ENCODE measurements at places on chromosomes 16 and 17. TPM values are rescaled to one million over a fixed set of nuclear protein-coding genes. Genes with fewer than 3 reads are reported as not detected.

DNA sequence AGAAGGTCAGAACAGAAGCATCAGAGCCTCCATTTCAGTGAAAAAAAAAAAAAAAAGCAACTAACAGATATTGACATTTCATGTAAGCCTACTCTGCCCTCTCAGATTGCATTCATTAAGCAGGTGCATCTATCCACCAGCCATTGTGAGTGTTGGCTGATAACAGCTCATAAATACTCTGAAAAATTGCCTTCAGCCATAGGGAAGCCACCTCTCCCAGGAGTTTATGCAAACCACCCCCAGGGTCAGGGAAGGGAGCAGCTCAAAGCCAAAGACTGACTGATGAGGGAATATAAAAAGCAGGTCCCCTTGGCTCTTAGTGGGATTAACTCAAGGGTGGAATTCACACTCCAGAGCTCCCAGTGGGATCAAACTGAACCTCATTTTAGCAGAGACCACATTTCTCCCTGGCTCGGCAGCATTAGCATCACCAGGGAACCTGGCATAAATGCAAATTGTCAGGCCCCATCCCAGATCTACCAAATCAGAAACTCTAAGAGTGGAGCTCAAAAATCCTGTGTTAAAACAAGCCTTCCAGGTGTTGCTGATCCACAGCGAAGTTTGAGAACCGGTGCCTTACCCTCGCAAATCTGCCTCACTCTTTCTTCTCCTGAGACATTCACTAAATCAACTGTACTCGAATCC lies 14.2 kb downstream of the APOH start:
- no peak overlapping the region for H3K27ac ChIP-seq
- peaks cover 8% of the 10 kb centered on the region for H3K27me3 ChIP-seq
- H3K4me3 ChIP-seq, result no peak overlapping the region
- DNase-seq, result no peak
- H3K4me1 ChIP-seq, result no peaks in the 10 kb centered on the region
- H3K36me3 ChIP-seq, result no peaks in the 10 kb centered on the region

DNA sequence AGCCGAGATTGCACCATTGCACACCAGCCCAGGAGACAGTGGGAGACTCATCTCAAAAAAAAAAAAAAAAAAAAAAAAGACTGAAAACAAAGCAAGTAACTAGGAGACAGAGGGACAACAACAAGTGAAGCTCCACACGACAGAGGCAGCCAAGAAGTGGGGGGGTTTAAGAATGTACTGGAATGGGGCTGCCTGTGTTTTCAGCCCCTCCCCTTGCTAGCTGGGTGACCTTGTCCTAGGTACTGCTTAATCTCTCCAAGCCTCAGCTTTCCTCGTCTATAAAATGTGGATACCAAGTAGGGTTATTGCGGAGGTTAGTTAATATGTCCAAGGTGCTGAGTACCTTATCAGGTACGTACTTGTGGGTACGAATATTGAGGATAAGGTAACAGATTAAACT lies 163.8 kb upstream of the CACNG5 start:
- H3K36me3 ChIP-seq, result no peaks in the 10 kb centered on the region
- no peaks in the 10 kb centered on the region for H3K27me3 ChIP-seq
- no peak overlapping the region for H3K4me3 ChIP-seq

- no peaks in the 10 kb centered on the region for H3K4me1 ChIP-seq
- H3K4me3 ChIP-seq, result no peak overlapping the region
- peaks cover 34% of the 10 kb centered on the region for H3K27me3 ChIP-seq
- no peak overlapping the region for H3K27ac ChIP-seq
These were observed 34.4 kb upstream of the GAN start for GRCh38 chr16:81280393-81280792.

ALDH3A2 gene
- 0.67 TPM for total RNA-seq

PTGES3L gene
- total RNA-seq, result 8.2 TPM

CTRB2 gene
- total RNA-seq, result 5.1 TPM

DNA sequence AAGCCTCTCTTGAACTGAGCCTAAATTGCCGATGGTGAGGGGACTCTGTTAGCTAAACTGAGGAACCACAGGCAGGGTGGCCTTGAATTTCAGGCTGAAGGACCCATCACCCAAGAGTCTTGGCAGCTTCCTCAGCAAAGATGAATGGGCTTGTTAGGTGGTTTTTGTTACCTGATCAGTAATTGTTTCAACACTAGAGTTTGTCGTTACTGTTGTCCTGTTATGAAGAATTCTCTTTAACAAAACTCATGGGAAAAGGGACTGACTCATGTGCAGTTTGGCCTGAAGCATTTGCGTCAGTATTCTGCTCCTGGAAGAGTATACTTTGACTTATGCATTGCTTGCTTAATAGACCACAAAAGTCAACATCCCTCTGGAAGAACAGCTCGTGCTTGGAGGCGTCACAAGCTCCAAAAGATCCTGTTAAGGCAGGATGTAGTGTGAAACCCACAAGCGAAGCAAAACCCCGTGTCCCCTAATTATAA lies 206.0 kb downstream of the IRX3 start:
- DNase-seq, result no peak
- H3K4me1 ChIP-seq, result no peaks in the 10 kb centered on the region
- peaks cover 5% of the 10 kb centered on the region for H3K27me3 ChIP-seq
- H3K4me3 ChIP-seq, result no peak overlapping the region

DNA sequence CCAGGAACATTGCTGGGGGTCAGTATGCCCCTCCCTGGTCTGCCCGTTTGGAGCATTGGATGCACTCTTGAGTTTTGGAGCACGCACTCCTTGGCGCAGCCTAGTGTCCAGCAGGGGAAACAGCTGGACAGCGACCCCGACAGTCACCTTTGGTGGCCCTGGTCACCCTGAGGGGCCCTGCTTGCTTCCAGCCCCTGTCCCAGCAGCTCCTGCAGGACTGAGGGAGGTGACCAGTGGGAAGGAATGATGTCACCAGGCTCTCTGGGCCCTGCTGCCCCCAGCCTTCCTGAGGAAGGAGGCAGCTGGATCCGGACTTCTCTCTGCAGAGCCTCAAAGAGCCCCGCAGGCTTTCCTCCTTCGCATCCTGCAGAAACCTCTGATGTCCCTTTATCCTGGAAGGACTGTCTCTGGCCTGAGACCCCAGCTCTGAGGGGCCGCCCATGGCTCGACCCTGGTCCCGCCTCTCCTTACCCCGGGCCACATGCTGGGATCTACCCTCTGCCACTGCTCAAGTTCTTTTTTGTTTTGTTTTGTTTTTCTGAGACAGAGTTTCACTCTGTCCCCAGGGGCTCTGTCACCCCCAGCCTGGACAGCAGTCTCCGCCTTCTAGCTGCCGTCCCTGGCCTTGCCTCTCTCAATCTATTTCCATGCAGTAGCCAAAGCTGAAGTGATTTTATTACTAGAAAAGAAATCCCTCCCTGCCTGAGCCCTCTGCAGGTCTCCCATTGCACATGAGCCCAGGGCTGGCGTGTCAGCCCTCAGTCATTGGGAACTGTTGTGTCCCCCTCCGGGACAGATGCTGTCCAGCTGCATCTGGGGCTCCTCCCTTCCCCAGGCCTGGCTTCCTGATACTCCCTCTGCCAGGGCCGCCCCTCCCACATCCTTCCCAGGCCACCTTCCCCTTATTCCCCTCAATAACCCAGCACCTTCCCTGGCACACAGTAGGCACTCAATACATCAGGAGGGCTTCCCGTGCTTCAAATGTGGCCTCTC lies 11.6 kb downstream of the ZSCAN10 start:
- H3K4me3 ChIP-seq, result no peak overlapping the region
- H3K27ac ChIP-seq, result no peak overlapping the region
- peaks cover 19% of the 10 kb centered on the region for H3K4me1 ChIP-seq
- H3K36me3 ChIP-seq, result no peaks in the 10 kb centered on the region
- H3K27me3 ChIP-seq, result peaks cover 2% of the 10 kb centered on the region

TMEM235 gene
- total RNA-seq, result not detected

- no peak for DNase-seq
- no peak overlapping the region for H3K4me3 ChIP-seq
- no peaks in the 10 kb centered on the region for H3K4me1 ChIP-seq
- no peaks in the 10 kb centered on the region for H3K27me3 ChIP-seq
These were observed 26.8 kb downstream of the KNOP1 start for GRCh38 chr16:19691161-19691711.

FAM83G gene
- total RNA-seq, result 10.3 TPM

GRCh38 chr16:72554935-72555334 lies 383.0 kb upstream of the PMFBP1 start:
- H3K4me1 ChIP-seq, result peaks cover 4% of the 10 kb centered on the region
- H3K27ac ChIP-seq, result no peak overlapping the region

CLDN9 gene
- 0.44 TPM for total RNA-seq

ABAT gene
- total RNA-seq, result 0.31 TPM

USP6 gene
- total RNA-seq, result 0.09 TPM

ZNF768 gene
- 41.3 TPM for total RNA-seq

- H3K27me3 ChIP-seq, result no peaks in the 10 kb centered on the region
- no peak for DNase-seq
- no peaks in the 10 kb centered on the region for H3K36me3 ChIP-seq
- H3K4me3 ChIP-seq, result no peak overlapping the region
These were observed 121.7 kb upstream of the CCL2 start for GRCh38 chr17:34133350-34133749.

- no peak overlapping the region for H3K4me3 ChIP-seq
- DNase-seq, result no peak
- no peak overlapping the region for H3K27ac ChIP-seq
- no peaks in the 10 kb centered on the region for H3K4me1 ChIP-seq
- no peaks in the 10 kb centered on the region for H3K36me3 ChIP-seq
These were observed 112.6 kb upstream of the MPHOSPH6 start for GRCh38 chr16:82282662-82283061.

DNA sequence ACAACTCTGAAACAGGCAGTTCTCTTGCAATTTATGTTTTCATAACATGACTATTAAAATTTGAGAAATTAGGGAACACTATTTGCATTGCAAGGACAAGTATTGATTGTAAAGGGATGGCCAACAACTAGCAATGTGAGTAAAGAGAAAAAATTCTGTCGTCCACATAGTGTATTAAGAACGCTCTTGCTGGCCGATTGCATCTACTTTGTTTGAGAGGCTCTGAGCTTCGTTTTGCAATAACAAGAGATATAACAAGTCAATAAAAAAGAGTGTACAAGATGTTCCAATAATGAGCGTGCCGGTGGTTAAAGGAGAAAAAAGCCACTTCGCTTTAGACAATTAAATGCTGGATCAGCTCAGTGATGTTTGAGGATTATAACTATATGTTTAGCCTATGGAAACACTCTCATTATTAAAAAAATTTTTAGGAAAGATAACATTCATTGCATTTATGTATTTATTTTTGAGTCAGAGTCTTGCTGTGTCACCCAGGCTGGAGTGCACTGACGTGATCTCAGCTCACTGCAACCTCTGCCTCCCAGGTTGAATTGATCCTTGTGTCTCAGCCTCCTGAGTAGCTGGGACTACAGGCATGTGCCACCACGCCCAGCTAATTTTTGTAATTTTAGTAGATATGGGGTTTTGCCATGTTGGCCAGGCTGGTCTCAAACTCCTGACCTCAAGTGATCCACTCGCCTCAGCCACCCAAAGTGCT lies 19.2 kb upstream of the TOM1L1 start:
- no peak for DNase-seq
- no peak overlapping the region for H3K4me3 ChIP-seq
- H3K27me3 ChIP-seq, result no peaks in the 10 kb centered on the region
- no peak overlapping the region for H3K27ac ChIP-seq

MT1B gene
- not detected for total RNA-seq

DNA sequence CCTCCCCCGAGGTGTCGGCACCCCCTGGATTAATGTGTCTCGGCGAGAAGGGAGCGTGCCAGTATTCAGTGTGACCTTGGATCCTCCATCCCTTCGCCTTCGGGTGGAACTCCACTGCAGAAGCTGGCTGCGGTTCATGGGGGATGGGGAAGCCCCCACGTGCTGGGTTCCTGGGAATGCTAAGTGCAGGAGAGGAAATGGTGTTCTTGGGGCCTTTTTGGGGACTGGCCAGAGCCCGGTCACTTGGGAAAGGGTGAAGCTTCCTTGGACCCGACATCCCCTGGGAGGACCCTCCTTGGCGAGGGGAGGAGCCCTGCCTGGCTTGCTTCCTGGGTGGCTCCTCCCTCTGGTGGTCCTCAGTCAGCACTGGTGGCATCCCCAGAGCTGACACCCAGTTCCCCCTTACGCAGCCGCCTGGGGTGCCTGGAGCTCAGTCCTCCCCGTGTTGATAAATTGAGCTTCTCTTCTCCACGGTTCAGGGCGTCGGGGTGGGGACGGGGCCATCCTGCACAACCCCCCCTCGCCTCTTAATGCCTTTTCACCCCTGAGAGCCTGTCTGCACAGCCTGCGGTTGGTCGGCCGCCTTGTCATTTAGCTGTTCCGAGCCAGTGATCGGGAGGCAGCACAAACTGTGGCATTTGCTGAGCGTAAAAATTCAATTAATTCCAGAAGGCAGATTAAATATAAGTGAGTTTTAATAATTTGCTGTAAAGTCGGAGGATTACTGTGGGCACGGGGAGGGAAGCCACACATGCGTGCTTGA lies 30.7 kb upstream of the GSE1 start:
- peaks cover 89% of the 10 kb centered on the region for H3K36me3 ChIP-seq
- DNase-seq, result no peak
- no peak overlapping the region for H3K27ac ChIP-seq

DNA sequence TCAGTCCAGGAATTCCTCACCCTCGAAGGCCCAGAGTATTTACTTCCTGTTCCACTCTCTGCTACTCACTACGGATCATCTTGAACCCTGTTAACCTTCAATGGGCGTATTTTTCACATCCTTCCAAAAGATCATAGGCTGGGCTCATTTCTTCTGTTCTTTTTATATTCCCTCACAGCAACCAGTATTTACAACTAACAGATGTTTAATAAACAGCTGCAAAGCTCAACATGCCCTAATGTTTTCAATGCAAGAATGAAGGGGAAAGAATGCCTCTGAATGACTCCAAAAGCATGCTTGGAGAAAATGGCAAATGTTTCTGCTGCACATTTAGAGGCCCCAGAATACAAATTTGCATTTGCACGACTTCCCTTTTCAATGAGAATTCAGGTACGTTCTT lies 174.9 kb downstream of the ZFHX3 start:
- no peak overlapping the region for H3K4me3 ChIP-seq
- no peak overlapping the region for H3K27ac ChIP-seq
- 0 out of 2 replicates have a peak, but pooled peaks cover 2% of the 10 kb centered on the region for H3K4me1 ChIP-seq

ZSCAN10 gene
- 0.22 TPM for total RNA-seq

DNA sequence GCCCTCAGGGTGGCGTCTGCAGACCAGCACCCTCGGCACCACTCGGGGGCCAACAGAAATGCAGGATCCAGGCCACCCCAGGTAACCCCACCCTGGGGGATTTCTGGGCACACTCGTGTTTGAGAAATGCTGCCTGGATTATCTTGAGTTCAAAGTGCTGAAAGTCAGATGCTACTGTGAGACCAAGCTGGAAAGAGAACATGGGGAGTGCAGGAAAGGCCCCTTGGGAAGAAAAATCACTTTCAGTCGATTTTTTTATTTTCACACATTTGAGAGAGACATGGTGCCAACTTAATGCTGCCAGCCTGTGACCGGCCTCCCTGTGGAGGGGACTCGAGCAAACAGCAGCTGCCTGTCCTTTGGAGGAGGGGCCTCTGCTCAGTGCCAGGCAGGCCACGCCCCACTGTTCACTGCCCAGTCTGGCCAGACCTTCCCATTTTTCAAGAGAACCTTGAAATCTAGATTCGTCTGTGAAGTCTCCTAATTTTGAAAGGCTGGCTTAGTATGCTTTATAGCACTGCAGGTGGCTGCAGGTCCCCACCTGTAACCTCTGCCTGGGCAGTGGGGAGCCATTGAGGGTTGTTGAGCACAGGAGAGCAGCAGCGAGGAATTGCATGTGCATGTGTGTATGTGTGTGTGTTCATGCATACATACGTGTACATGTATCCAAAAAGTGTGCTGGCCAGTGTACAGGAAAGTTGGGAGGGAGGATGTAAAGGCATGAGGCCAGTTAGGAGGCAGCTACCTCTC lies 70.7 kb upstream of the PLCG2 start:
- H3K4me1 ChIP-seq, result peaks cover 16% of the 10 kb centered on the region
- no peak for DNase-seq
- peaks cover 51% of the 10 kb centered on the region for H3K36me3 ChIP-seq
- H3K4me3 ChIP-seq, result no peak overlapping the region
- no peak overlapping the region for H3K27ac ChIP-seq

MYH8 gene
- not detected for total RNA-seq

Measured in K562 (cell line).